ENCODE measurements at places on chromosomes 3 and 15.

DNA sequence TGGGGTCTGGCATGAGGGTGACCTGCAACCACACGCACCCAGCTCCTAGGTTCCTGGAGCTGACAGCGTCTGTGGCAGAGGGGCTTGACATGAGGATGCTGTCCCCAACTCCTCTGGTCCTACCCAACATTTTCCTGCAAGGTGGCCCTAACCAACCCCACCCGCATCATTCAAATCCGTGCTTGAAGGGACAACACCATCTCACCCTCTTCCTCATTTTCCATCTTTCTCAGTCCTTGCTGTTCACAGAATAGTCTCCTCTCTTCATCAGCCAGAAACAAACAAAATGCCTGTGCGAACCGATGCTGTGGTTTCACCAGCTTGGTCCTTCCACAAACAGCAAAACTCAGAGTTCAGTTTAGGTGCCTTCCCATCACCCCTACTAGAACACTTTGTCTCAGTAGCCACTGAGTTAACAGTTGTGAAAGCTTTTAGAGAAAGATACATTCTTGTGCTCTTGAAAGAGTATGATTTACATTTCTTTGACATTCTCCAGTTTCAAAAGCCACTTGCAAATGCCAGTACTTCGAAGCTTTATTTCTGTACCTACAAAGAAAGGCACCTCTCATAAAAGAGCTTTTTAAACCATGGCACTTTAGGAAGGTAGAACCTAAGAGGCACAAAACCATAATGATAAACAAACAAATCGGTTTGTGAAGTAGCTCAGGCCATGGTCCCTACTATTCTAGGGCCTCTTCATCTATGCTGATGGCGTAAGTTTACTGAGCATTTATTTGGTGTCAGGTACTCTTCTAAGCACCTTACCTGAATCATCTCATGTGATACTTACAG lies 360.1 kb downstream of the SHQ1 start:
- no peak for DNase-seq

GRCh38 chr15:77243135-77243534 lies 172.2 kb upstream of the TSPAN3 start:
- DNase-seq: no peak

DNA sequence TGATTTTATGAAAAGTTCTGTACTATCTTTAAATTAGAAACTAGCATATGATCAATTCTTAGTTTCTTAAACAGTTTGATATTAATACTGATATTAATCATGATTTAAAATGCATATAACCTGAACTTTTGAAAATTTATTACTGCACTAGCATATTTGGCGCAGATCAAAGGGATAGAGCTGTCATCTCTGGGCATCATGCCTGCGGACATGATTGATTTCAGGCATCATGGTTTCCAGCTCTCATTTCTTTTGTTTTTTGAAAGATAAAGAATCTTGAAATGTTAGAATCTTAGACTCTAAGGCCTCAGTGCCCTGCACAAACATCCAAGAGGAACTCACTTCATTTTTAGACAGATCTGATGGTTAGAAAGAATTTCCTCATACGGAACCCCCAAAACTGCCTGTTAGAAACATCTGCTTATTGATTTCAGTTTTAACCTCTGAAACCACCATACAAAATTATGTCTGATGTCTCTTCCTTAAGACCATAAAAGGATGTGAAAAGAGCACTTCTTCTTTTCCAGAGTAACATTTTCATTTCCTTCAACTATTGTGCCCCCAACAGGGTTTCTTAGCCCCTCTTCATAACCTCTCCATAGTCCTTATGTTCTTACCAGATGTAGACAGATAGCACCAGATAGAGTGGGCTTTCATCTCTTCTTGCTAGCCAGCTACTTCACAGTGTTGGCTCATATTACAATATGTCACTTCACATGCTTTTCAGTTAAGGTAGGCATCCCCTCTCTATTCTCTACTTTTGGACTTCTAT lies 110.8 kb downstream of the BBX start:
- no peak for DNase-seq

GRCh38 chr3:157231071-157231470 lies 71.1 kb upstream of the CCNL1 start:
- no peak for DNase-seq

DNA sequence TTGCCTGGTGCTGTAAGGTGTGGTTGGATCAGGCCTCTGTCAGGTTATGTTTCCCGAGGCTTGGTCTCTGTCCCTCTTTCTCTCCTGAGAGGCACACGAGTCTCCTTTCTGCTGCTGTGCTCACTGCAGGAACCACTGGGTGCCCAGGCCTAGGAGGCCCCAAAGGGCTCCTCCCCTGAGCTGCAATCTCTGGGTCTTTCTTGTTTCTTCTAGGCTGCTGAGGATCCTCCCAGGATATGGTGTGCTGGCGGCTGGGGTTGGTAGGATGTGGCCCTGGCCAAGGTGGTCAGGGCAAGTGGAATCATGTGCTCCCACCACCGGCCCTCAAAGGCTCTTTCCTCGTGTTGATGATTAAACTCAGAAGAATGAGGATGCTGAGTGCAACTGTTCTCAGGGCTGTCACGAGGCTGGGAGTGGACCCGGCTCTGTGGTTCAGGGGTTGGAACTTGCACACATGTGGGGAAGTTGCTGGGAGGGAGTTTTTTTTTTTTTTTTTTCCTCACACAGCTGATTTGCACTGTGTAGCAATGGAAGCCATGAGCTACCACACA lies 43.6 kb upstream of the CTSH start:
- no peak for DNase-seq
